Stimulated activated CD8-positive, alpha-beta memory T cell treated with anti-CD3 and anti-CD28 coated beads, Interleukin-2, amount 100 ng/mL, for 1 hour (primary cell): ENCODE measurements at places on chromosomes 1 and 21.

GRCh38 chr1:91655912-91656449 is 155.3 kb downstream of the CDC7 start:
- no peak for DNase-seq

DNA sequence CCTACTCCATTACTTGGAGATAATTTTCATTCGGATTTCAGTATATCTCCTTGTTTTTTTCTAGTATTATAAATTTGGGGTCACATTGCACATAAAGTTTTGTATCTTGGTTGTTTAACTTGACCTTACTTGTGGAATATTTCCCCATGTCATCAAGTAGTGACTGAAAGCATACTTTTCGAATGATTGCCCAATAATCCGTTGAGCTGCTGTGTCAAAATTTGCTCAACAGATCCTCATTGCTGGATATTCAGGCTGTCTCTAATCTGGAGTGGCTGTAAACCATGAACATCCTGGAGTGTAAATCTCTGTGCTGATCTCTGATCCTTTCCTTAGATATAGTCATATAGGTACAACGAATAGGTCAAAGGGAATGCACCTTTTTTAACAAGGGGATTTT is 4.9 kb downstream of the NIPAL3 start:
- no peak for DNase-seq

GRCh38 chr1:117632269-117633067 is 26.6 kb downstream of the TENT5C start:
- DNase-seq, result no peak

- DNase-seq, result no peak
Observed at GRCh38 chr1:41245659-41246058, 3.6 kb upstream of the SCMH1 start.

DNA sequence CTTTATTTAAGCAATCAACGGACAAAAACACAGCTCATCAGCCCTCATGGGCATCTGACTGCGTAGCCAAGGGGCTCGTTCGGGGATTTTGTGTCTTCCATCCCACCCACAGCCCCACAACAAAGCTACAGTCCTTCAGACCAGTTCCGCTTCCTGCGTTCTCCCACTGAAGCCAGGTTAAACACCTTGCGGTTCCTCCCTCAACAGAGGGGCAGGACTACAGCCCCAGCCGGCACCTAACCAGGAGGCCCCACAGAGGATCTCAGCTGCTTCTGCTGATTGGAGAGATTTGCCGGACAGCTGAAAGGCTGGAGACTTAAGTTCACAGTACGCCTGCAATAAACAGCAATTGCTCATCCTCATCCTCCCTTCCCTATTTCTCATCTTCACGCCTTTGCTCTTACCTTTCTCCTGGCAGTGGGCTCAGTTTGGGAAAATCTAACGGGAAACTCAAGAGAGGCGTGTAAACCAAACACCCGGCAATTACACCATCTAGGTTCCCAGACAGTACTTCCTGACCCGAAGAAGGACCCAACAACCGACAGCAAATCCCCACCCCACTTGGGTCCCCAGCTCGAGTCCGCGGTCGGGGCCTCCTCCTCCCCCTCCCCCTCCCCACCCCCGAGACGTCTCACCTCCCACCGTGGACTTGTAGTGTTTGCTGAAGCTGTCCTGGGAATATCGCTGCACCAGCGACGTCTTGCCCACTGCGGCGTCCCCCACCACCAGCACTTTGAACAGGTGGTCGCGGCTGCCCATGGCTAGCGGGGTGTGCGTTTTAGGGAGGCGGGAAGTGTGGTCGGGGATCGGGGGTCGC is 876 bp downstream of the RAB29 start:
- peak; percentile 9 for DNase-seq

DNA sequence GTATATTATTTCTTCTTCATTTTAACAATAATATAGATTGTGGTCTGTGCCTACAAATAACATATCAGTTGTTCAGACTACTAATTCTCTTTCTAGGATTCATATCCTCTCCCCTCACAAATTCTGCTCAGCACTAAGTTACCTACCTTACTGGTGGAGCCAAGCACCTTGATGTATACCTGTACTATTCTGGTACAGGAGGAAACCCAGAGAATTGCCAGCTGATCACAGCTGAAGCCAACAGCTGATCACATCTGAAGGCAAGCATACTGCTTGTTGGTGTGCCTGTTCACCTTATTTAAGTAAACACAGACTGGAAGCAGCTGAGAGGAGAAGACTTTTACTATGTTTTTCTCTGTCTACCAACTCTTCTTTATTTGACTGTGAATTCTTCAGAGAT is 101.8 kb downstream of the PBX1 start:
- DNase-seq, result no peak

DNA sequence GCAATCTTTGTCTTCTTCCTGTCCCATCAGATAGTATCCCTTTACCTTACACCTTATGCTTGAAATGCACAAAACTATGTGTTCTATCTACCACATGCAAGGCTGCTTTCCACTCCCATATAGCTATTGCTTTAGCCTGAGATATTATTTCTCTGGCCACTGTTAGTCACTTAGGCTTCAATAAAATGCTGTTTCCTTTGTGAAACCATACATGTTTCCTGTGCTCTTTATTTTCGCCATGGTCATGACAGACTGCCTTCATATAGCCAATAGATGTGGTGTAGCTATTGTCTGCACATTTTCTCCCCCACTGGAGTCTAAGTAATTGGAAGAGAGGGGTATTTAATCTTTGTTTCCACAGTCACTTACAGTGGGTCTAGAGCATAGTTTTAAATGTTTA is 108.4 kb downstream of the GREM2 start:
- DNase-seq, result no peak

GRCh38 chr1:239647045-239647444 is 260.7 kb downstream of the CHRM3 start:
- no peak for DNase-seq

DNA sequence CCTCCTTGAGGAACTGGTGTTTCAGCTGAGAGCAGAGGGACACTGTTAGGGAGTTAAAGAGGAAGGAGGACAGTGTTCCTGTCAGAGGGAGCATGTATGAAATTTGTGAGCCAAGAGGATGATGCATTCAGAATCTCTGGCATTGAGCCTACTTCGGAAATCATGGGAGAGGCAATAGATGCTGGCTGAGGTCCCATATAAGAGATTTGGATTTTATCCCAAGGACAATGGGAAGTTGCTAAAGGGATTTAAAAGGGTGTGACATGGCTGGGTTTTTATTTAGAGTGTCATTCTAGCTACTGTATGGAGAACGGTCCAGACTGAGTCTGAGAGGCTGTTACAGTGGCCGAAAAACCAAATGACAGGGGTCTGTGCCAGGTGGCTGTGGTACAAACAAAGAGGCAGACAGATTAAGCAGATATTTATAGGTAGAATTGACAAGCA is 403.2 kb upstream of the B3GALT2 start:
- DNase-seq, result no peak

DNA sequence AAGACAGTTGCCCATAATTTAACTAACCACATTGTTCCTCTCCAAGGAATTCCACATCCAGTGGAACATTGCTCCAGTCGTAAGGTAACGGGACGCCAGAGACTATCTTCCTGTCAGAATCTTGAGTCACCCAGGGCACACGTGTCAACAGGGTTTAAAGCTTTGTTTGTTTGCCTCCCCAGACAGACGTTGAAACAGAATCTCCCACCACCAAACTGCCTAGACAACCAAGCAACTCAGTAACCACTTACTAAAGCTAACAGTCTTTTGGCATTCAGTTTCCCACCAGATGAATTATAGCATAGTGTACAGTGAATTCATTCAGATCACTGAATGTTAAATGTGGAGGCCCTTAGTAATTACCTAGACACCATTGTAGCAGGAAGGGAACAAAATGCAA is 439.5 kb downstream of the PLPP3 start:
- DNase-seq, result no peak

GRCh38 chr1:115192200-115192767 is 103.0 kb upstream of the TSPAN2 start:
- no peak for DNase-seq

DNA sequence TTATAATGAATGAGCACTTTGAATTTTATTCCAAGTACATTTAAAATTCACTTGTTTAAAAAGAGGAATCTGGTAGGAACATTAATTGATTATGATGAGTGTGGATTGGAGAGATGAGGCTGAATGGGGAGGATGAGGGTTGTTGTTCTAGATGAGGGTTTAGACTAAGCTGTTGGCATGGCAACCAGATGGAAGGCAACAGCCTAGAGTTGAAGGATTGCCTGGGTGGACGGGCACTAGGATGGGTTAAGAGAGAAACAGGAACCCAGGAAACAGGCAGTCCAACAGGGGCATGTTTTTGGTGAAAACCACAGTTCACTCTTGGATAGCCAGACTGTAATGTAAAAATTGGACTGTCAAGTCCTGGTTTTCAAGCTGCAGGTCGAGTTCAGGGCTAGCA is 125.5 kb downstream of the CHRM3 start:
- no peak for DNase-seq

- no peak for DNase-seq
Observed at GRCh38 chr1:58409336-58409735, 137.2 kb downstream of the OMA1 start.

GRCh38 chr1:211613951-211614350 is 35.0 kb upstream of the SLC30A1 start:
- no peak for DNase-seq
